Cardiac muscle cell (in vitro differentiated cells and primary cell): ENCODE measurements at places on chromosomes 7 and 10. TPM values are rescaled to one million over a fixed set of nuclear protein-coding genes. Genes with fewer than 3 reads are reported as not detected.

DNA sequence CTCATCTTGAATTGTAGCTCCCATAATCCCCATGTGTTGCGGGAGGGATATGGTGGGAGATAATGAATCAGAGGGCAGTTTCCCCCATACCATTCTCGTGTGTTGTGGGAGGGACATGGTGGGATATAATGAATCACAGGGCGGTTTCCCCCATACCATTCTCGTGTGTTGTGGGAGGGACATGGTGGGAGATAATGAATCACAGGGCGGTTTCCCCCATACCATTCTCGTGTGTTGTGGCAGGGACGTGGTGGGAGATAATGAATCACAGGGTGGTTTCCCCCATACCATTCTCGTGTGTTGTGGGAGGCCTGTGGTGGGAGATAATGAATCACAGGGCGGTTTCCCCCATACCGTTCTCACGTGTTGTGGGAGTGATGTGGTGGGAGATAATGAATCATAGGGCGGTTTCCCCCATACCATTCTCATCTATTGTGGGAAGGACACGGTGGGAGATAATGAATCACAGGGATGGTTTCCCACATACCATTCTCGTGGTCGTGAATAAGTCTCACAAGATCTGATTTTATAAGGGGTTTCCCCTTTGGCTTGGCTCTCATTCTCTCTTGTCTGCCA is 271.0 kb downstream of the MAD1L1 start:
- DNase-seq = peak; percentile 68

GRCh38 chr10:99372546-99373271 is 43.6 kb downstream of the CNNM1 start:
- no peak for DNase-seq

DNA sequence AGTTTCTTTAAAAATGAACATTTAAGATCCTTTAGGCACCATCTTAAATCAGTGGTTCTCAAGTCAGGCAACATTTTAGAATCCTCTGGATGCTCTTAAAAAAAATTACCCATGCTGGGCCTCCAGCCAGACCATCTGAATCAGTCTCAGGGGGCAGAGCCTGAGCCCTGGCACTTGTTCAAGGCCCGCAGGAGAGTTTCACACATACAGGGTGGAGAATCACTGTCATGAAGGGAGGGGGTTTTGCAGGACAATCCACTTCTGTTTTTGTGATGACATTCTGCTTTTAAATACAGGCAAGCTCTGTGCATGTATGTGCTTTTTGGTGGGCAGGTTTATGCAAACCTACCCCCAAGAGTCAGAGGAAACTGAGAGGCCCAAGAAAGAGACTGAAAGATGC is 268.6 kb downstream of the SEC23IP start:
- DNase-seq = no peak

GRCh38 chr7:128921866-128922440 is 11.4 kb upstream of the KCP start:
- DNase-seq = no peak

LIPM gene
- polyA plus RNA-seq = not detected in 2 replicates
